Ecto neural progenitor cell (in vitro differentiated cells): ENCODE measurements at places on chromosomes 11 and 22.

DNA sequence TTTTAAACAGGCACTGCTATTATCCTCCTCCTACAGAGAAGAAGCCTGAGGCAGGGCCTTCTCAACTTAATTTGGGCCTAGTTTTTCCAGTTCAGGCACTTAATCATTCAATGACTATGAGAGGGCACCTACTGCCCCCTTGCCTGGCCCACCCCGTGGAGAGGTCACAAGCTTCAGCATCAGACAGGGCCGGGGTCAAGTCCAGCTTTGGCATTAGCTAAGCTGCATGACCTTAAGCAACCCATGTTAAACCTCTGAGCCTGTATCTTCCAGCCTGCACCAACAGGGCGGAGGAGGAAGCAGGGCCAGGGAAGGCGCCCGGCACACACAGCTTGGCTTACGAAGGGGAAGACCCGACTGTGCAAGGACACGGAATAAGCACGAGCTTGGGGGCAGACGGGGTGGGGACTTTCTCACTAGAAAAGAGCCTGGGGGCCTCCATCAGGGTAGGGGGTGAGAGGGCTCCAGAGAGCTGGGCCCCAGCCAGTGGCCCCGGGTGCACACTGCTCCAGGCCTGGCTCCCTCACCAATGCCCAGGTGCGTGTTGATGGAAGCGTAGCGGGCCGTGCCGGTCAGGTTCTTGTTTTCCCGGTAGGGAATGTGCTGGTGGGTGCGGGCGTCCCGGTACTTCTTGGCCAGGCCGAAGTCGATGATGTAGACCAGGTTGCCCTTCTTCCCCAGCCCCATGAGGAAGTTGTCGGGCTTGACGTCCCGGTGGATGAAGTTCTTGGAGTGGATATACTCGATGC, 16.9 kb downstream of the CSNK1E start:
- no peak for DNase-seq

DNA sequence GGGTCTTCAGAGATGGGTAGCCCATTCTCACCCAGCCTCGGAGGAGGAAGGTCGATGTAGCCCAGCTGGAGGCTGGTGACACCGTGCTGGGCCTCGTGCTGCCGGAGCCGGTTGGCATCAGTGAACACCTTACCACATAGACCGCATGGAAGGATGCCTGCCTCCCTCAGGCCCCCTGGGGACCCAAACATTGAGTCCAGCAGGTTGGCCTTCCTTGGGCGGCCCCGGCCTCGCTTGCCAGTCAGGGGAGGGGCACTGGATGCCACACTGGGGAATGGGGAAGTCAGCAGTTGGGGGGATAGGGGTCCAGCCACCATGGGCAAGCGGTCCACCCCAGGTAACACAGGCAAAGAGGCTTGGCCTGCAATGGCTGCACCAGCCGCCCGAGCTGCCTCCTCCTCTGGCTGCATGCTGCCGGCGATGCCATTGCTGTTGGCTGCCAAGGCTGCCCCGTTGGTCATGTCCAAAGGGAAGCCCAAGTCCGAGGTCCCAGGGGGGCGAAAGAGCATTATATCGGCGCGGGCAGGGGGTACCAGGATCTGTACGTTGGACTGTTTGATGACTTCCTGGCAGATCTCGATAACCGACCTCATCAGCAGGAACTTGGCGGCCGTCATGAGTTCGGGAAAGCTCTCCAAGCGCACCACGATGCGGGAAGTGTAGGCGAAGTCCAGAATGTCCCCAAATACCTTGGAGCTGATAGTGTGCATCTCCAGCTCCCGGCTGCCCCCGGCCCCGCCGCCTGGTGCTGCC, 1.4 kb downstream of the PATZ1 start:
- peak; percentile 56 for DNase-seq

- DNase-seq = no peak
Observed at GRCh38 chr11:75894036-75894585, 79.1 kb downstream of the UVRAG start.

DNA sequence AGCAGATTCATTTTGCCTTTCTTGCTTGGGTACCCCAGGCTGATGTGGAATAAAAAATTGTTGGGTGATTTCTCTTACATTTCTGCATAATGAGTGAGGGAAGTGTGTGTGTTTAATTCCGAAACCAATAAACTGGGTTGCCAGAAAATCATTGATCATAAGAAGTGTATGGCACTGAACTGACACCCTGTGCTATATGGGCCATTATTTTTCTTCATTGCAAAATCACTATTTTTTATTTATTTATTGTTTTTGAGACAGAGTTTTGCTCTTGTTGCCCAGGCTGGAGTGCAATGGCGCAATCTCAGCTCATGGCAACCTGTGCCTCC, 14.6 kb upstream of the HIKESHI start:
- no peak for DNase-seq

- DNase-seq = no peak
Observed at GRCh38 chr22:22019659-22020424, 37.3 kb upstream of the TOP3B start.

GRCh38 chr22:26210334-26210733, 41.1 kb downstream of the SEZ6L start:
- DNase-seq = no peak

GRCh38 chr11:22567759-22568158, 57.9 kb downstream of the FANCF start:
- DNase-seq = no peak

DNA sequence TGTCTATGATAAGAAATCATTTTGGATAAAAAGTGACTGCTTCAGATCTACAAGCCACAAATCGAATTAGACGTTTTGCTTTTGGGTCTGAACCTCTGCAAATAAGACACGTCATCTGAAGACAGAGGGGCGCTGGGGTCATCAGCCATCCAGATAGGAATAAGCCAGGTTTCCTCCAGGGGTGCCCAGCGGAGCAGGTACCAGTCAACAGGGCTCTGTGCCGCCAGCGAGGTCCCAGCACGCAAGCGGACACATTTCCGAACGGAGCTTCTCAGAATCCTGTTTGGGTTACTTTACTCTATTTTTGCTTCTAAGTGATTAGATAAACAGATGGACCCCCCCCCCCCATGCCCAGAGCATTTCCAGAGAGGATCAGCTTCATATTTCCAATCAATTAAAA, 873.8 kb downstream of the BRD1 start:
- DNase-seq = no peak

GRCh38 chr11:115722711-115723110, 218.5 kb upstream of the CADM1 start:
- no peak for DNase-seq

DNA sequence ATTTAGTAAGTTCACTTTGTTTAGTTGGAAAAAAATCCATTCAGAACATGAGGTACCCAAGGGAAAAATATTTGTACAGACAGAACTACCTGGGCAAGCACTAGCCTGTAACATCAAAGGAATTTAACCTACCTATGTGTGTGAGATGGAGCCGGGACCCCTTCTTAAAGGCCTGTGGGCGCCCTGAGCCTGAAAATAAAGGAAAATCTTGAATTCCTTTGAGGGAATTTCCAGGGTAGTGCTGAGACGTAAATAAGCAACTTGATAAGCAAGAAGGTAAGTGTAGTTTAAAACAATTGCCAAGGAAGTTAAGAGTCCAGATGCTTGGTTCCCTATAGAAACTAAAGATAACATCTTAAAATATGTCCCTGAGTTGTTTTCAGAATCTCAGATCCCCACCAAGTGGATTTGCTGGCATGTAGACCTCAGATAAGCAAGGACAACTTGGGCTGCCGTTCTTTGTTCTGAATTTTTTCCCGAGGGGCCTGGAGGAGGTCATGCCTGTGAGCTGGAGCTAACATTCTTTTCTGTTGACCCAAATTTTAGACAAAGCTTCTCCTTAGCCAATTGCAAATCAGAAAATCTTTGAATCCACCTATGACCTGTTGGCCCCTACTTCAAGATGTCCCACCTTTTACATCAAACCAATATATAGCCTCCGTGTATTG, 31.0 kb downstream of the MED17 start:
- DNase-seq = no peak

GRCh38 chr11:87917111-87917510, 258.1 kb downstream of the RAB38 start:
- DNase-seq = no peak

- no peak for DNase-seq
Observed at GRCh38 chr11:76661834-76662434, 8.6 kb downstream of the LRRC32 start.

GRCh38 chr22:43985532-43985931, 30.3 kb downstream of the SAMM50 start:
- DNase-seq = no peak

- DNase-seq = no peak
Observed at GRCh38 chr11:36073411-36074203, 129.7 kb downstream of the LDLRAD3 start.

- DNase-seq = no peak
Observed at GRCh38 chr11:56950510-56950909, 38.2 kb upstream of the OR5AK2 start.

DNA sequence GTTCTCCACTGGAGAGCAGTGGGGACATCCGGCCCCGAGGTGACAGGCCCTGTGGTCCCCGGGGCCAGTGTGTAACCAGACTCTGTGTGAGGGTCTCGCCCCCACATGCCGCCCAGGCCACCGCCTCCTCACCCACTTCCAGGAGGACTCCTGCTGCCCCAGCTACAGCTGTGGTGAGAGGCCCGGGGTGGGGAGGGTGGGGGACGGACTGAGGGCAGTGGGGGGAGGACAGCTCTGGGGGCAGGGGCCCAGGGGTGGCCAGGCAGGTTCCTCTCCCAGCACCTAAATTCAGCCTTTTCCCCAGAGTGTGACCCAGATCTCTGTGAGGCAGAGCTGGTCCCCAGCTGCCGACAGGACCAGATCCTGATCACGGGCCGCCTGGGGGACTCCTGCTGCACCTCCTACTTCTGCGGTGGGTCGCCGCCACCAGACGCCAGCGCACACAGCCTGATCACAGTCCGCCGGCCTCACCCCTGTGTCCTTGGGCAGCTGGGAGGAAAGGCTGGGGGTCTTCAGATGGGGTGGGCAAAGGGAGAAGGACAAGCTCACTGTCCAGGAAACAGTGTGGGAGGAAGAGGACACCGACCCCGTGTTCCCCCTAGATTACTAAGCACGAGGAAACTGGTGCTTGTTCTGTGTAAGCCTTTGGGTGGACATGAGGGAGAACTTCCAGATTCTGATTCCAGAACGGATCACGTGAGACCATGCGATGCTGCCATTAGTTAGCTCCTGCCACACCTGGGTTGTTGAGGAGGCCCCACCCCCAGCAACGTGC, 84.4 kb upstream of the MYOD1 start:
- DNase-seq = no peak

DNA sequence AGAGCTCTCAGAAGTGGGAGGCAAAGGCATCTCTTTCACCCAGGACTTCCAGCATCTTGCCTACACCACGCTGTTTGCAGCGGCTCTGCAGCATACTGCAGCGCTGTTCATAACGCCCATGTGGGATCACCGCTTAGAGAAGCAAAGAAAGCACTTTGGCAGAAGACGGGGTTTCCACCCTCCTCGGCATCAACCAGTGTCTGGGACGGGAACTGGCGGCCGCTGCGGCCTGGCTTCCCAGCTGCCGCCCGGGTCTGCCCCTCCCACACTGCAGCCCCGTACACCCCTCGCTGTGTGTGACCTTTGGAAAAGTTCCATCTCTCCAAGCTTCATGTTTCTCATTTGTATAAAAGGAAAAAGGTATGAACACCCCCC, 545 bp upstream of the TIRAP start:
- peak; percentile 58 for DNase-seq

DNA sequence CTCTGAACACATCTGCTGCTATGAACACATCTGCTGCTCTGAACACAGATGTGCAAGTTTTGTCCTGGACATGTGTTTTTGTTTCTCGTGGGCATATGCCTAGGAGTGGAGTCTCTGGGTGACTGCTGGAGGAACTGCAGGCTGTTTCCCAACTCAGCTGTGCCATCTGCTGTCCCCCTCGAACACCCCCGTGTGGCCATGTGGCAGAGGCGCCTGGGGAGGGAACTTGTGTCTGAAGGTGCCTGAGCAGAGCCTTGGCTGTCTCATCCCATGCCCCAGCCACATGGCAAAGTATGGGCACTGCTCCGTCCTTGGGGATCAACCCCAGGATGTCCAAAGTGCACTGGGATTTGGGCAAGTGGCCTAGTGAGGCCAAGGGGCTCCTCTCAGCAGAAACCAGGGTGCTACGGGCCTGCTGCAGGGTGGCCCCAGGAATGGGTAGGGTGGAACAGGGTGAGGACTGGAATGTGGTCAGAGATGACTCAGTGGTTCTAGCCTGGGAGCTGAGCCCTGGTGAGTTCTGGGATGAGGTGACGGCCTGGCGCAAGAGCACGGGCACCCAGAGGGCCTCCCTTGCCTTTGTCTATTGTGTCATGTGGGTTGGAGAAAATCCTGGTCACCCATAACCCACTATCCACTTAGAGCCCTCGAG, 14.7 kb downstream of the GATD1 start:
- DNase-seq = no peak

DNA sequence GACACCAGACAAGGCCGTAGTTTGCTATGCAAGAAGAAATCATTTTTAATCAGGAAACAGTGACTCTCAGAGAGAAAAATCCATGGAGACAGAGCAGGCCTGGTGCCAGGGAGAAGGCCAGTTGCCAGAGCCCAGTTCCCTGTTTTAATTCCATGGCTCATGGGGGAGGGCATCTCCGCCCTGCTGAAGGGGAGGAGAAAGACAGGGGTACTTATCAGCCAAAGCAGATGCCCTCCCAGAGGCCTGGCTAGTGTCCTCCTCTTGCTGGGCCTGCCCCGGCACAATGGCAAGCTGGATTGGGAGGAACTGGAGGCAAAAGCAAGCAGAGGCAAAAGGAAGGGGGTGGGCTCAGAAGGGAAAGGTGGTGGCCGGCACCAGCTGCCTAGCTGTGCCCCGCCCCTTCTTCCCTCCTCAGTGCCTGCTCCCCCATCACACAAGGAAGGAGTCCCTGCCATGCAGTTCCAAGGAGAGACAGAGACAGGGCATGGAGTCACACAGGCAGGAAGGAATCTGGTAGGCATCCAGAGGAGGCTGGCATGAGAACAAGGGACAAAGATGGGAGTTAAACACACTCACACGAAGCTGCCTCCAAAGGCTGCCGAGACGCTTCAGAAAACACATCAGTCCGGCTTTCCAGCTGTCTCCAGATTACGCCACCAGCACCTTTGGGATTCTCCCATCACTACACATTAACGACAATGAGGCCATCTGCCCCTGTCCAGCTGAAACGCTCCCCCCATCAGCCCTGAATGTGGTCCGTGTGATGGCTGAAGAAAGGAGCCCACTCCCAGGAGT, 591.8 kb downstream of the BUD13 start:
- no peak for DNase-seq
